ENCODE measurements at places on chromosomes 11 and 22.

- no peak for DNase-seq
These were observed 31.5 kb upstream of the PDE2A start for GRCh38 chr11:72705442-72706365.

DNA sequence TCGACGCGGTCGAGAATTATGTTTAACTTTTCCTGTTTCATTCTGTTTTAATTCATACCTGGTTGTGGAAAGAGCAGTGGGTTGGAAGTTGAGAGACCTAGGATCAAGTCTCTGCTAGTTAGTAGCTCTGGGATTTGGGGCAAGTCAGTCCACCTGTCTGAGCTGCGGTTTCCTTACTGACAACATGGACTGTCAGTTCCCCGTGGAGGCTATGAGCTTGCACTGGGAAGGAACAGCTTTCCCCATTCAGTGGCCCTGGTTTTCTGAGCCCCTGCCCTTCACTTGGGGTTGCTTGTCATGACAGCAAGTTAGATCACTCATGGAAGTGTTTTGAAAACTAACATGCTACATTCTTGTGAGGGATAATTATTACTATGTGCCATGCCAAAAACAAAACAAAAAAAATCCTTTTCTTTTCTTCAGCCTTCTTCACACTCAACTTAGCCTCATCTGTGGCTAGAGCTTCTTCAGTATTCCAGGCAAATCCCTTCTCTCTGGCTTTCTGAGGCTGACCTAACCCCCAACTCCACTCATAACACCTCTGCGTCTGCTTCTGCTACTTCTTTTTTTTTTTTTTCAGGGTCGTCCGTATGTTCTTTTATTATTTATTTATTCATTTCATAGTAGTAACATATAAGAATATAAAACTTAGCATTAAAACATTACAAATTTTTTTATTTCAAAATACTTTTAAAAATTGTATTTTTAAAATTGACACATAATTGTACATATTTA is 43.0 kb upstream of the ZBED5 start:
- DNase-seq, result no peak

GRCh38 chr11:124194293-124195188 is 11.4 kb downstream of the OR10D3 start:
- no peak for DNase-seq

DNA sequence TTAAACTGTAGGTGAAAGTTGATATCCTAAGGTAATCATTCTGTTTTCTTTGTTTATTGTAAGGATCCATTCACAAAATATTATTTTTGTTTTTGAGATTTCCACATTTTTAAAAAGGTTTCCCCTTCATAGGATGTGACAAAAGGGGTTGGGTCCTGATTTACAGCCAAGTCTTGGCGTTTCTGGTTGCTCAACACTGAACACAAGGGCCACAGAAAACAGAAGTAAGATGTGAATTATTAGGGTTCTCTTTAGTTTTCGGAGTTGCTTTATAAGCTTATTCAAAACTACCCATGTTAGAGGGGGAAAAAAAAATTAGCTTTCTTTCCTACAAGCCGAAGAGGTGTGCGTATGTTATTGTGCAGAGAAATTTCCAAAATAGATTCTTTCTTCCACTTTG is 30.0 kb upstream of the FLI1 start:
- no peak for DNase-seq
